ELF-1 (cell line): ENCODE measurements at places on chromosomes 5 and 9.

GRCh38 chr5:118052503-118052902 is 935.8 kb downstream of the DTWD2 start:
- DNase-seq: no peak

GRCh38 chr5:67223211-67223610 is 26.6 kb upstream of the CD180 start:
- no peak for DNase-seq

DNA sequence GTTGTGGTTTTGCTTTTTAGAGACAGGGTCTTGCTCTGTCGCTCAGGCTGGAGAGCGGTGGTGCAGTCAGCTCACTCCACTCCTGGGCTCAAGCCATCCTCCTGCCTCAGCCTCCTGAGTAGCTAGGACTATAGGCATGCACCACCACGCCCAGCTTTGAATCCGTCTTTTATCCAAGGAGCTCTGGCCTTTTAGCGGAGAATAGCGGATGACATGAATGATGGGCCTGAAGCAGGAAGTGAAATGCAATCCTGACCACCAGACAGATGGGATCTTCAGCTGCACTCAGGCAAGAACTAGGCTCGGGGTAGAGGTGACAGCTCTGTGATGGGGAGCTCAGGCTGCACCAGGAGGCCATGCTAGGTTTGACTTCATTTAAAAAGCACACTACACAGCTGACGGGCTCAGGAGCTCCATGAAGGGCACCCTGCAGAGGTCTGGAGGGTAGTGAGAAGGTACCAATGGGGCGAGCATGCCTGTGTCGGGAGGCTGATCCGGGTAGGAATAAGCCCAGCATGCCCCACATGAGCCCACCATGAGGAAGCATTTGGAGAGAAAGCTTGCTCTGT is 21.9 kb downstream of the POLR1E start:
- DNase-seq: no peak

DNA sequence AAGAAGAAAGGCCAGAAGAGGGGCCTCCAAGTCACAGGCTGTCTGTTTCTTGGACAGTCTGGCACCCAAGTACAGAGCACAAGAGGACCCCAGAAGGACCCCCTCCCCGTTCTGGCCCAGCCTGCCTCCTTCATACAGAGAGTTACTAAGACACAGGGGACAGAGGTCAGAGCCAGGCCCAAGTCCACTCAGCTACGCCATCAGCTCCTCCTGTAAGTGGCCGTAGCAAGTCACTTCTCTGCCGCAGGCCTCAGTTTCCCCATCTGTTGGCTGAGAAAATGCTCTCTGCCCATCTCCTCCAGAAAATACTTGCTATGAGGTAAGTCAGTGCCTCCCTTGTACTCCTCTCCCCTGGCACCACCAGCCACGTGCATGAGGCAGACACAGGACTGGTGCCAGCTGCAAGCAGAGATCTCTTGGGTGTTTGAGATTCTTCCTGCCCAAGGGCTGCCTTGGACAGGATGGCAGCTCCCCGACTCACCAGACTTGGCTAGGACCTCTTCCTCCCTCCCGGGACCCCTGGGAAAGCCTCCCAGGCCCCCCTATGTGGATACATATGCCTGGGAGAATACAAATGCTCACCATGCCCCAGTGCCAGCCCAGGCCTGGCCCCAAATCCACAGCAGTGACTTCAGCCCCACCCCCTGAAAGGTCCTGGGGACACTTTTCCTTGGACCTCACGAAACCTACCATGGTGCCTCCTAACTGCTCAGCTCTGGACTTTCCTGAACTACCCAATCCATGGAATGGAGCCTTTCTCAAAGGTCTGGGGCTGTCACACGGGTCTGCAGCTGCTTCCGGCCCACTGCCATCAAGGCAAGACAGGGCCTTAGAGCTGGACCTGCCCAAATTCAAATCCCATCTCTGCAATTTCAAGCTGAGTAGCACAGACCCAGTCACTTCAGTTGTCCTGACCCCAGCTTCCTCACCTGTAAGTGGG is 5.1 kb downstream of the EEIG1 start:
- DNase-seq: no peak

GRCh38 chr9:137452761-137453642 is 6.1 kb downstream of the NSMF start:
- no peak for DNase-seq
